ENCODE measurements at places on chromosomes 7 and 10.

DNA sequence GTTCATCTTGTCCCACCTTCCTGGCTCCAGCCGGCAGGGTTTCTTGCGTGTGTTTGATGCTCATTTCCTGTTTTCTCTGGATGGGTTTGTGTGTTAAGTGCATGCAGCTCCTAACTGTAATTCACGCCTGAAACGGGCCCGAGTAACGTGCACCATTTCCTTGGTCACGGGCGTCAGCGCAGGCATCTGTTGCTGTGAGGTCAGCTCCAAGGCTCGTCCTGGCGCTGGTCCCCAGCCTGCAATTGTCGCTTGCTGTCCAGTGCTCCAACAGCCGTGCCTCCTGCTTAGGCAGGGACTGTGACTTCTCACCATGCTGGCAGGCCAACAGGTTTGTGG lies 201.1 kb downstream of the GLRX3 start:
- no peak for DNase-seq

- no peak for DNase-seq
Measured at GRCh38 chr7:49403844-49404243, 369.6 kb upstream of the VWC2 start.

DNA sequence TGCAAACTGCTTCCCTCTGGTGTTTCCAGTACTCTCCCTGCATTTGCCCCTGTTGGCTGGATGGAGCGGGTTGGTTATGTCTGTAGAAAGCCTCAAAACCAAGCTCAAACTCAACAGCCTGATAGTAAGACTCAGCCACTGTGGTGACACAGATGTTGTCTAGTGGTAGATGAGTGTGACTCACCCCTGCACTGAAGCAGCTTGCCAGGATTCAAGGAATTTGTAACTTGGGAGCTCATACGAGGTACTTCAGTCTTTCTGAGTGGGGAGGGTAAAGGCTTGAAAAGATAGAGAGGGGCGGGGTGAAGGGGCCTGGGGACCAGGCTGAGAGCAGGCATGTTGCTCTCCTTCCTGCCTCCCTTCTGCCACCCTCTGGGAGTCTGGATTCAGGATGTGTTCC lies 22.9 kb upstream of the AQP1 start:
- no peak for DNase-seq

DNA sequence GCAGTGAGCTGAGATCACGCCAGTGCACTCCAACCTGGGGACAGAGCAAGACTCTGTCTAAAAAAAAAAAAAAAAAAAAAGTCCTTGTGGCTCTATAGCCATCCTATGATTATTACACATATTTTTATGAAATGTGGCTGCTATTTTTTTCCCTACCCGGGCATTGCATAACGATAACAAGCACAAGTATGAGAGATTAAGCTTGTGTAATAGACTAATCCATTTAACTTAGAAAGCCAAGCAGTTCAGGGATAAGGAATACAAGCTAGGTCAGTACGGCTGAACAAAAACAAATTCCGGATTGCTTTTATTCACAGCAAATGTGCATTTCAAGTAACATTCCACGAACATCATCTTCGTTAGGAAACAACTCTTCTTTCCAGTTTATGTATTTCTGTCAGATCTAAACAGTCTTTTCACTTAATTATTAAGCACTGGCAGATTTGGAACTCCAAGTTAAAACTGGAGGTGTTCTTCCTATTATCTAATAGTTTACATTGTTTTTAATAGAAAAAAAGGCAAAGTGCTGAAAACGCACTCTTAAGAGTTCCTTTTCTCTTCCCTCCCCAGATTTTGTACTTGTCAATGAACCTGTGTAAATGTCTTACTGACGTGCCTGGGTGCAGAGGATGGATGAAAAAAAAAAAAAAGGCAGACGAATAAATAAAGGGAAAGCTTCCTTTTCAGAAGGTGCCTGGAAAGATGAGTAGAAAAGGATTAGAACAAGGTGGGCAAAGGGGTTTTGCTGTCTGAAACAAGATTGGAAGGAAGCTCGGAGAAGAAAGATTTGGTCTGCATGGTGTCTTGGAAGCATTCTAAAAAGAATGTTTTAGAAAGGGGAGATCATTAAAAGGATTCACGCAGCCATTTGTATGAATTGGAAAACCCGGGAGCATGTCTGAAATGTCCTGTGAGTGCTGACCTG lies 81.1 kb downstream of the PRTFDC1 start:
- no peak for DNase-seq

- no peak for DNase-seq
Measured at GRCh38 chr7:129797214-129797789, 155.5 kb downstream of the UBE2H start.

DNA sequence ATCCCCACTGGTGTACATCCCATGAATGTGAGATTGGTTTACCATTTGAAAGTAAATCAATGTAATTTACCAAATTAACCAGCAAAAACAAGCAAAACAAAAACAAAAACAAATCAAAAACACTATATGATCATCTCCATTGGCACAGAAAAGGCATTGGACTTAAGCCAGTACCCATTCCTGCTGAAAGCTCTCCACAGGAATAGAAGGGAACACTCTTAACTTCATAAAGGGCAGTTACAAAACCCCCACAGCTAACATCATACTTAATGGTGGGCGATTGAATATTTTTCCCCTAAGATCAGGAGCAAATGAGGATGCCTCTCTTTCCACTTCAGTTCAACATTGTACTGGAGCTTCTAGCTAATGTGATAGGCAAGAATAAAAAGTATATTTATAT lies 34.1 kb downstream of the PRKG1 start:
- no peak for DNase-seq

GRCh38 chr10:29588629-29589421 lies 45.9 kb downstream of the SVIL start:
- DNase-seq, result no peak

DNA sequence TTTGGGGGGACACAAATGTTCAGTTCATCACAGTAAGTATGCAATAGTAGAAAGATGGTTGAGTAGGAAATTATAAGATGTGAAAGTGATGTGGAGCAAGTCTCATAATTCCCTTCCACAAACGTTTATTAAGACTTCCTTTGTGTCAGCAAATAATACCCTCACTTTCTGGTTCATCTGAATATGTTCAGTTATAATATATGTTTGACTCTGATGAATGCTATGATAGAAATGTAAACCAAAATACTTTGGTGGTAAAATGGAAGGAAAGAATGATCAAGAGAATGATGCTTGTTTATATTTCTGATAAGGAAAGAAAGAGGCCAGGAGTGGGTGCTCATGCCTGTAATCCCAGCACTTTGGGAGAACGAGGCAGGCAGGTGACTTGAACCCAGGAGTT lies 111.7 kb upstream of the PLXDC2 start:
- DNase-seq, result no peak

DNA sequence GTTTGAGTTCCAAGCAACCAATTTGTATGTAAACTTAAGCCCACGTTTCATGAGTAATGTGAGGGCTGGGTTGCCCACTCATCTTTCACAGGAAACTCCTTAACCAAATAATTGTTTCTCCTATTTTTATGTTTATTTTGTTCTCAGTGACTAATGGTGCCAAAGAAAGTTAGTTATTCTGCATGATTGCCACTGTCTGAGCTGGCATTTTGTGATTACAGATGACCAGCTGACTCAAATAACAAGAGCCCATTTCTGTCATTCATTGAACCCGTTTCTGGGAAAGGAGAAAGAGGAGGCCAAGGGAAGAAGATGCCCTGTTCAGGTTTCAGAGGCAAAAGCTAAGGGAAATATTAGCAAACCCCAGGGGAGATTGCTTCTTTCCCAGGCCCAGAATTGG lies 186.9 kb upstream of the MYO3A start:
- DNase-seq, result no peak

DNA sequence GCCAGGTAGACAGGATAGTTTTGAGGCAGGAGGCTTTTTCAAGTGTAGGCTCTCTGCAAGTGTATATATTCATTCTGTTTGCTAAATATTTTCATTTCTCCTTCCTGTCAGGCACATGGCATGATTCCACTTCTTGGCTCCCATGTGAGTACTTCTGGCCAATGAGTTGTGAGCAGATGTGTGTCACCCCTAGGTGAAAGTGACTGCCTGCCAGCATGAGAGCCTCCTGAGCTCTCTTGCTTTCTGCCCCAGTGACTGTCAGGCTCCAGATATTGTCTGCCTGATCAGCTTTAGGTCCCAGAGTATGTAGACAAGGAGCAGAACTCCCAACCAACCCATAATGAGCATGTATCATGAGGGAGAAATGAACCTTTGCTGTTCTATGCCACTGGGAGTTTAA lies 257.6 kb upstream of the NPY start:
- no peak for DNase-seq

DNA sequence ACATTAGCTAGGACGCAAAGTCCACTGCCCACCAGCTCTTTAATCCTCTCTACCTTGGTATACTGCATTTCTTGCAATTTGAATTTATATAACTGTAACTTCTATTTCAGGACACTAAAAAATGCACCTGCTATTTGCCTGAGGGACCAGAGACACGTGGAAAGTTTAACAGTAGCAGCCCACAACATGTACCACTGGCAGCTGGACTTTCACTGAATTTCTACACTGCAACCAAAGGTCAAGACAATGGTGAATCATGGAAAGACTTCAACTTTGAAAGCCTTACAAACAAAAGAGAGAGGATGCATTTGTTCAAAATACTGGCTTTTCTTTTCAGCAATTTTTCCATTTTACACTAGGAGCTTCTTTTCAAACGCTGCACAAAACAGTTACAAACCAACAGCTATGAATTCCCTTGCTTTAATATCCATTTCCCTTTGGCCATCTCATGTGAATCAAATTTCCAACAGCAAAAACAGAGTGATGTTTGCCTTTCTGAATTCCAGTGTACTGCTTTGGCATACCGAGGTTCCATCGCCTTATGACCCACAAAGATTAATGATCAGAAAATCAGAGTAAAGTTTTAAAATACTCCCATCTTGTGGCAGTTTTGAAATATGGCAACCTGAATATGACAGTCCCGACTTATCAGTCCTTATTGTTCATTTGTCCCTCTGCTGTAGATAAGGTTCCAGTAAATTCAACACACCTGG lies 29.9 kb upstream of the HNRNPH3 start:
- no peak for DNase-seq

- no peak for DNase-seq
Measured at GRCh38 chr10:71769279-71769823, 4.0 kb downstream of the VSIR start.

- DNase-seq, result no peak
Measured at GRCh38 chr7:49119706-49120105, 195.4 kb downstream of the CDC14C start.

- DNase-seq, result no peak
Measured at GRCh38 chr10:132410779-132411532, 14.0 kb downstream of the PWWP2B start.

DNA sequence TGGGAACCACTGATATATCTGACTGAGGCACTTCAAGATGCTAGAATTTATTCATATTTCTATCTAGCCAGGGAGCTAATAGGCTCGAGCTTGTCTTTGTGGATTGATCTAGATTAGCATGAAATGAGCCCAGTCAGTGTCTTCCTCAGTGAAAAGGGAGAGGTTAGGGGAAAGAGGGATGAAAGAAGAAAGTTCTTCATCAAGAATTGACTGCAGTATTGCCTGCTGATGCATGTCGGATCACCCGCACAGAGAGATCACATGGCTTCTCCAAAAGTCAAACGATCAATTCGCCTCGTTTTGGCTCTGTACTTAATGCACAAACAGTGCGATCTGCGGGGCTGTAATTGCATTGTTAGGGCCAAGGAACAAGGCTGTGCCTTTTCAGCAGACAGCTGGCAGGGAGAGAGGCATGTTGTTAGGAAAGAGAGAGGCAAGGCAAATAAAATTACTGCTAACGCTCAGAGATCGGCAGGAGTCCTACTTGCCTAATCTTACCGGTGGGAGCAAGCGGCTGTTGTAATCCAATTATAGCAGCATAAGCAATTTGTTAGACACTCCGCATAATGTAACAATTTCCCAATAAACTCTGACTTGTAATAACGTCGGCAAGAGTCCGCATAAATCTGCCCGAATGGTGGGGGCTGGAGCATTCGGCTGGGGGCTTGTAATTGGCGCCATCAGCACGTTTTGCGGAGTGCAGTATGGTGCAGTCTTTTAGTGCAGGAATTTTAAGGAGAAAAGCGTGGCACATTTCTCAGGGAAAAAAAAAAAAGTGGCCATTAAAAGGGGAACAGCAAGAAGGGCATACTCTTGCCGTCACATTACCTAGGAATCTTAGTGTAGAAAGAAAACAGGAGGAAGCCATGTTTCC lies 102.1 kb downstream of the POLL start:
- no peak for DNase-seq

DNA sequence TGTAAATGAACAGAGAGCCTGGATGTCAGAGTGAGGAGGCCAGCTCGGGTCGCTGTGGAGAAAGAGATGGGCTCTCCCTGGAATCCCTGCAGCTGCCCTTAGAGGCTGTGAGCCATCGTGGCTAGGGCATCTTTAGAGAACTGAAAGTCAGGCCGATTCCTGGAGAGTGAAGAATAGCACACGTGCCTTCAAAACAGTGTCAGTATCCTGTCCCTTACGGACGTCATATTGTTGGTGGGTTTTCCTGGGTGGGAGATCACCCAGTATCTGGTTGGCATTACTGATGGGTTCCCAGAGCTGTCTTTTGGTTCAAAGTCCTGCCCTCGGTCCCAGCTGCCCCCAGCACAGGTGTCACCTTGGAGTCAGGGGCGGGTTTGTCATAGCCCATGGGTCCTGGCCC lies 25.3 kb downstream of the IKZF1 start:
- DNase-seq, result no peak

DNA sequence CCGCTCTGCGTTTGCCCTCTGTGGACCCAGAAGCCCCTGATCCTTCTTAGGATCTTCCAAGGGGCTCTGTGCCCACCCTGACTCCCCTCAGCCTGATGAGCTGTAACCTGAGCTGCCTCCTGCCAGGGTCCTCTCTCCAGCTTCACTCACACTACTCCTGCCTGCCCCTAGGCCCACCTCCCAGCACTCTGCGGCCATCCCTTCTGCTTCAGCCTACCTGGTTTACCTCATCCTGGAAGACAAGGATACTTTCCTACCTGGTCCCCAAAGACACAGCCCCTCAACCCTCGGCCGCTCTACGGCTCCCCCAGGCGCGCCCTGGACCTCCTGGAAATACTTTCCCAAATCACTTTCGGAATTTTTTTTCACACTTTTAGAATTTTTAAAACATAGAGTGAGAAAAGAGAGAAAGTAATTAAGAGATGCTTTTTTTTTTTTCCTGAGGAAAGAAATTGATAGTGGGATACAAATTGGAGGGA lies 6.4 kb upstream of the ZNF862 start:
- no peak for DNase-seq
